ENCODE measurements at places on chromosomes 5 and 9.

- no peak for DNase-seq
Measured at GRCh38 chr5:132526974-132527564, 16.3 kb downstream of the IL5 start.

DNA sequence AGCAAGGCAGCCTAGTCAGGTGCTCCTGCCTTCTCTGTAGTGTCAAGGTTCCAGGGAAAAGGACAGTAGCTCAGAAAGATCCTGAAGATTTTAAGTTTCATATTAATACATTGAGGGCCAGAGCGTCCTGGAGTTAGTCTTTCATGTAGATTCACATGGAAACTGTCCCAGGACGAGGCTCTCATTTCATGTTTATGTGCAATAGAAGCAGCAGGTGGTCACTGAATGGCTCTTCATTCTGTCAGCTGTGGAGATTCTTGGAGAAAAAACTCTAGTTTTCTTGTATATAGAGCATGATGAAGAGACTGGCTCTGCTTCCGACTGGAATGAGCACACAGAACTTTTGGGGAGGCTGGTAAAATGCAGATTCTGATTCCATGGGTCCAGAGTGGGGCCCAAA lies 54.3 kb downstream of the MEGF10 start:
- DNase-seq: no peak

GRCh38 chr9:129885018-129885669 lies 49.9 kb downstream of the USP20 start:
- DNase-seq: peak; percentile 20

DNA sequence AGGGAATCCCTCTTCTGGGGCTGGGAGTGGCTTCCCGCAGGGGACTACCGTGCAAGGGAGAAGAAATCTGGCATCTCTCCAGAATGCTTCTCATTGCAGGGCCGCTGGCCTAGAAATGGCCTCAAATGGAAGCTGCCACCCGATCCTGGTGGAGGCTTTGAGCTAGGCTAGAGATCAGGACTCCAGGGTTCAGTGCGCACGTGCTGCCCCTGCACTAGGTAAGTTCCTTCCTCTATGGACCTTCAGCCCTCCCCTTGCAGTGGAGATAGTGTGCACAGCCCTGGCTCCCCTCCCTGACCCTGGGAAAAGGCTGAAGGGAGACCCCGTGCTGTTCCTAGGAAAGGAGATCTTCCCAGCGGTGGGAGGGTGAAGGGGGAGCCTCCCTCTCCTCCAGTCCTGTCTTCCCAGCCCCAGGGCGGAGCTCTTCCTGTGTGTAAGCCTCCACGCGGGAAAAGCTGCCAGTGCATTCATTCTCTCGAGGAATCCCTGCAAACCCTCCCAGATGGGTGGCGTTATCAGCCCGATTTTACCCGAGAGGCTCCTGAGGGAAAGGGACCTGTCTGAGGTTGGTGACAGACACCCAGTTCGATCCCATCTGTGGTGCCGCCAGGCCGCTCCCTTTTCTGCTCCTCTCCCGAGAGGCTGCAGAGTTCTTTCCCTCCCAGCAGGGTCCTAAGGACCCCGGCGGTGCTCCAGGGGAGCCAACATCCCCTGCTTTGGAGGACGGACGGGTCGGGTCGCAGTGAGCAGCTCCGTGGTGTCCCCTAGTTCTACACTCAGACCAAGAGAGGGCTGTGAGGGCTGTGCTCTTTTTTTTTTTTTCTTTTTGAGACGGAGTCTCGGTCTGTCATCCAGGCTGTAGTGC lies 1.4 kb upstream of the CERCAM start:
- DNase-seq: peak; percentile 22

Data from lung microvascular endothelial cell (primary cell).